NCI-H524 treated with DMSO at 0.1 percent for 48 hours (cell line): ENCODE measurements at places on chromosomes 4 and X.
A peak's percentile ranks its signal among the peaks of the same experiment; 100 is the strongest.

DNA sequence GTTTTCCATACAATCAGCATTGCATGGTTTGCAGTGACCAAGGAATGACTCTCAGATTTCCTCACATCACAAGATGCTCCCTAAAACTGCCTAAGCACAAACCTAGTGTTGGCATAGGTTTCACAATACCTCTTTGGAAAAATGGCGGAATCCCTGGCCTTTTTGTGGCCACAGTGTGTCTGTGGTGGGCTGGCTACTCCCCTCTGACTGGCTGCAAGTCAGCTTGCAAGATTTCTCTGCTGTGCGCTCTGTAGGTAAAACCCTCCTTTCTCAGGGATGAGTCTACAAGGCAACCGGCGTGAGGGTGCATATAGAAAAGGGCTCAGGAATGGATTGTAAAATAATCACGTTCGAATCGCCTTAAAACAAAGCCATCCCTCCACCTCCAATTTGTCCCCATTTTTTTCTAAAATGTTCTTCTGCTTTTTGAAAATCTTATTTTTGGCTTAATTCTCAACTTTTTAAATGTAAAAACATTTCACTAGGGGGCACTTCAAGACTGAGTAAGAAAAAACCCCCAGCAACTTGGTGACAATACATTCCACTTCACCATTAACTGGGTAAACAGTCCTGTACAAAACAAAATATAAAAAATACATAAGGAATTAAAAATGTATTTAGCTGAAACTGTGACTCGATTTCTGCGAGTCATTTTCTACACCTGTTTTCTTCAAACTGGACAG, 235.6 kb downstream of the STIM2 start:
- DNase-seq: no peak

- no peak for DNase-seq
These were observed 575 bp downstream of the MAP7D2 start for GRCh38 chrX:20116087-20116576.

DNA sequence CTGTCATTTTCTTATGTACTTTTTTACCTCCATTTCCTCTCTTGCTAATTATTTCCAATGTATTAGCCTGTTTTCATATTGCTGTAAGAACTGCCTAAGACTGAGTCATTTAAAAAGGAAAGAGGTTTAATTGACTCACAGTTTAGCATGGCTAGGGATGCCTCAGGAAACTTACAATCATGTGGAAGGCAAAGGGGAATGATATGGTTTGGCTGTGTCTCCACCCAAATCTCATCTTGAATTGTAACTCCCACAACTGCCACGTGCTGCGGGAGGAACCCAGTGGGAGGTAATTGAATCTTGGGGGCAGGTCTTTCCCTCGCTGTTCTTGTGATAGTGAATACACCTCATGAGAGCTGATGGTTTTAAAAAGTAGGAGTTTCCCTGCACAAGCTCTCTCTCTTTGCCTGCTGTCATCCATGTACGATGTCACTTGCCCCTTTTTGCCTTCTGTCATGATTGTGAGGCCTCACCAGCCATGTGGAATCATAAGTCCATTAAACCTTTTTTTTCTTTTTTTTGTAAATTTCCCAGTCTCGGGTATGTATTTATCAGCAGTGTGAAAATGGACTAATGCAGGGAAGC, 870.0 kb upstream of the INTU start:
- no peak for DNase-seq

GRCh38 chr4:6953751-6954380, 44.2 kb downstream of the TBC1D14 start:
- peak; percentile 25 for DNase-seq

- no peak for DNase-seq
These were observed 445.4 kb downstream of the BCOR start for GRCh38 chrX:39652336-39652735.
